CD4-positive, alpha-beta T cell treated with Interleukin-15 for 1 hour (primary cell): ENCODE measurements at places on chromosomes 5 and 9.

DNA sequence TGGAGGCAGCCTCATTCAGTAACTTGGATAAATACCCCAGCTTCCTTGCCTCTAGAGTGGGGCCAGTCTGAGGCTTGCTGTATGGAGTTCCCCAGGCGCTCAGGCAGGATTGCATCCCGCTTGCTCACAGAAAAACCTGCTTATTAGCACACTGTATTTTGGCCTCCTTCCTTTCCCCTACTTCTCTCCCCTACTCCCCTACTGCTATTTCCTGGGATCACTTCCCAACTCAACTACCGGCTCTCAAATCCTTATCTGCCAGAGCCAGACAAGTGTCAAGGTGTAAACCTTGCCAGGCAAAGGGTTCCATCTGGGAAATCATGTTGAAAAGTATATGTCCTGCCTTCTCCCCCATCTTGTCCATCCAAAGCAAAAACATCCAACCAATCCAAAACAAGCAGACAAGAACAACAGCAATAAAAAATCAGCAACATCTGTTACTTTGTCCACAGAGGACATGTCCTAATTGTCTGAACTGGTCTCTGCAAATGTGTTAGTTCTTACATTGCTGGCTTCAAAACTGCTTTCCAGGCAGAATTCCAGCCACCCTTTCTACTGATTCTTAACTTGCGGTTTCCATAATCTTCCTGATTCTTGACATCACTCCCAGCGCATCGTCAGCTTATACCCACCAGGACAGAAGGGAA lies 164.1 kb upstream of the SEMA6A start:
- DNase-seq: no peak

DNA sequence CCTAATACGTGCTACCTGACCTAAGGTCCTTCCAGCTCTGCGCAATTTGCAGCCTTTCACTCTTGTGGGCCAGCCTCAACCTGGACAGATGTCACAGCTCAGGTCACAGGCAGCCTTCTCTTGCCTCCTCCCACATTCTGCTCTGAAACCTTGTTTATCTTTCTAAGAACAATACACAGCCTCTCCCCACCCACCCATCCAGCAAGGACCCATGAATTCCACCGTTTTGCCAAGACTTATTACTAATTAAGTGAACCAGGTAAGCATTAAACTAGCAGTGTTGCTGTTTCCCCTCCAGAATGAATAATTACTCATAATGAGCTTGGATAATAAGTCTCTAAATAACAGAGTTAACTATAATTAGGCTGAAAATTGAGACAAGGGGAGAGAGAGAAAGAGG lies 11.0 kb downstream of the FABP6 start:
- DNase-seq: no peak

DNA sequence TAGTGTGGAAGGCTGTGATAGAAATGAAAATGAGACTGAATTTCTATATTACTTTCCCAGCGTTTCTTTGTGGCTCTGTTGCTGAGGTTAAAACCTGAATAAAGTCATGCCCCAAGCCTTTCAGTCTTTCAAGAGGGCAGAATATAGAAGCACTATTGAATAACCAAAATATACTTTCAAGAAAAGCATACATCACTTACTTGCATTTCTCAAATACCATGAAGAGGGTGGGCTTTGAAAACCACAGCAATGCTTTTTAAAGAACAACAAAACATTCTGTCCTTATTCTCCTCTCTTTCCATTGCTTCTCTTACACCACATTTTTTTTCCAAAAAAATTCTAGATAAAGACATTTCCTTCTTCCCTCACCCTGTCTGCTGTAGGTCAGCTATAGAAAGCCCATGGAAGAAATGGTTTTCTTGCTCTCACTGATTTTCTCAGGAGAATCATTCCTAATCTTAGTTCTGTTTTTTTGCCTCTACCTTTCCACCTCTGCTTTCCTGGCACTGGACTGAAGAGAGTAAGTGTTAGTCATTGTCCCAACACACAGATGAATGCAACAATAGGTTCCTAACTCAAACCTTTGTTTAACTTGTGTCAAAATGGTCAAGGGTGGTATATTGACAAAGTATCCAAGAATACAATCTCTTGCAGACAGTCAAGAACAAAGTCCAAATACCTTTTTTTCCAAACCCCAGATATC lies 51.6 kb downstream of the NUDT12 start:
- DNase-seq: no peak

DNA sequence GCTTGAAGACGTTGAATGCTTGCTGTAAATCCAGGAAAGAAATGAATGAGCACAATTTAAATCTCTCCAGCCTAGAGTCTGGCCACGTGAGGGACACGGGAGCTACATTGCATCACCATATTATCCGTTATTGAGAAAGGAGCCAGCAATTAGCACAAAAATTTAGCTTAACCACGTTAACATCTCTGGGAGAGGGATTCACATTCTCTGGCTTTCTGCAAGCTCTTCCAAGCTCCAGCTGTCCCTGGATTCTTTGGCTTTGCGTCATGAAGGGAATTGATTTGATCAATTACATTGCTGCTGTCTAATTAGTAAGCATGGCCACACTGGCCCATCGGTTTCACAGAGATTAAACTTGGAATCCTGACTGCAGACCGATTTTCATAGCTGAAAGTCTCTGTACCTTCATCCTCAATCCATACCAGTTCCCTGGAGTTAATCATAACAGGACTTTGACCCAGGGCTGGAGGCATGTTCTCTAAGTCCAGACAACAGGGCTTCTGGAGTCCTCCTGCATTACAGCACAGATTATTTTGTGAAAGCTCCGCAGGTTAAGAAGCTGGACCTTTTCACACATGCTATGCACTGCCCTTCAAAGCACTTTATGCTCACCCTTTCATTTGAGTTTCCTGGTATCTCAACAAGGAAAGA lies 31.6 kb downstream of the ADRA1B start:
- DNase-seq: no peak

- DNase-seq: peak; percentile 69
Observed at GRCh38 chr9:137277329-137278041, at the start of gene TOR4A. Gene TOR4A (plus strand): TSS chr9:137277726. CDS start chr9:137278690, 964 bp downstream.

GRCh38 chr9:28832168-28832770 lies 1259.0 kb upstream of the C9orf72 start:
- DNase-seq: no peak

GRCh38 chr9:5552301-5552700 lies 42.0 kb downstream of the PDCD1LG2 start:
- DNase-seq: no peak

- no peak for DNase-seq
Observed at GRCh38 chr5:34867660-34868059, 28.7 kb downstream of the TTC23L start.

GRCh38 chr9:121262423-121262822 lies 5.5 kb upstream of the GSN start:
- DNase-seq: no peak
